Stimulated activated memory B cell treated with anti-CD40 and anti-IgM and Interleukin-4, amounts not matched to agents 10 μg/mL and 1 μg/mL and 100 μg/mL, for 72 hours (primary cell): ENCODE measurements at places on chromosomes 12 and 14.

GRCh38 chr14:100825713-100826331 is at the start of gene MEG3:
MEG3 (plus strand) TSS chr14:100826118.
- no peak for ATAC-seq

- ATAC-seq, result no peak
Observed at GRCh38 chr12:70332236-70332635, 33.9 kb upstream of the KCNMB4 start.

- ATAC-seq, result no peak
Observed at GRCh38 chr12:130357729-130358330, 20.1 kb downstream of the PIWIL1 start.

- ATAC-seq, result no peak
Observed at GRCh38 chr12:78018939-78019338, 188.2 kb downstream of the NAV3 start.

GRCh38 chr12:6026998-6027397 is 81.9 kb upstream of the ANO2 start:
- no peak for ATAC-seq
